Tibial nerve (tissue), 4 donors: ENCODE measurements at places on chromosomes 11 and 22.

DNA sequence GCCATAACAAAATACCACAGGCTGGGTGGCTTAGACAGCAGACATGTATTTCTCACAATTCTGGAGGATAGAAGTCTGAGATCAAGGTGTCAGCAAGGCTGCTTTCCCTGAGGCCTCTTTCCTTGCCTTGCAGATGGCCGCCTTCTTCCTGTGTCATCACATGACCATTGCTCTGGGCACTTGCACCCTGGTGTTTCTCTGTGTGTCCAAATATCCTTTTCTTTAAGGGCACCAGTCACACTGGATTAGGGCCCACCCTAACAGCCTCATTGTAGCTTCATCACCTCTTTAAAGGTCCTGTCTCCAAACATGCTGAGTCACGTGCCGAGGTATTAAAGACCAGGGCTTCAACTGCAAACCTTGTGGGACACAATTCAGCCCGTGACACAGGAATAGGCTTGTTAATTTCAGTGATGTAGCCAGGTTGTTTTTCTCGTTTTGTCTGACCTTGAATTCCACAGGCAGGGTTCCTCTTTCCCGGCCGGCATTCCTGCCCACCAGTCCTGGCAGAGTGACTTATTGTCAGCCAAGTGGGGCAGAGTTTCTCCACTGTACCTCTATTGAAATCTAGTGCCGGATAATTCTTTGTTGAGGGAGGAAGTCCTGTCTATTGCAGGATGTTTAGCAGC lies 100.1 kb downstream of the KCNQ1OT1 start:
- DNase-seq = no peak
- no peaks in the 10 kb centered on the region for H3K4me1 ChIP-seq
- H3K27me3 ChIP-seq = no peaks in the 10 kb centered on the region
- no peaks in the 10 kb centered on the region for H3K36me3 ChIP-seq

- H3K4me1 ChIP-seq = no peaks in the 10 kb centered on the region
- H3K27me3 ChIP-seq = no peaks in the 10 kb centered on the region
- H3K27ac ChIP-seq = no peak overlapping the region
- no peak overlapping the region for H3K4me3 ChIP-seq
- no peak for DNase-seq
- no peaks in the 10 kb centered on the region for H3K36me3 ChIP-seq
Observed at GRCh38 chr11:92236856-92237255, 12.2 kb downstream of the FAT3 start.

DNA sequence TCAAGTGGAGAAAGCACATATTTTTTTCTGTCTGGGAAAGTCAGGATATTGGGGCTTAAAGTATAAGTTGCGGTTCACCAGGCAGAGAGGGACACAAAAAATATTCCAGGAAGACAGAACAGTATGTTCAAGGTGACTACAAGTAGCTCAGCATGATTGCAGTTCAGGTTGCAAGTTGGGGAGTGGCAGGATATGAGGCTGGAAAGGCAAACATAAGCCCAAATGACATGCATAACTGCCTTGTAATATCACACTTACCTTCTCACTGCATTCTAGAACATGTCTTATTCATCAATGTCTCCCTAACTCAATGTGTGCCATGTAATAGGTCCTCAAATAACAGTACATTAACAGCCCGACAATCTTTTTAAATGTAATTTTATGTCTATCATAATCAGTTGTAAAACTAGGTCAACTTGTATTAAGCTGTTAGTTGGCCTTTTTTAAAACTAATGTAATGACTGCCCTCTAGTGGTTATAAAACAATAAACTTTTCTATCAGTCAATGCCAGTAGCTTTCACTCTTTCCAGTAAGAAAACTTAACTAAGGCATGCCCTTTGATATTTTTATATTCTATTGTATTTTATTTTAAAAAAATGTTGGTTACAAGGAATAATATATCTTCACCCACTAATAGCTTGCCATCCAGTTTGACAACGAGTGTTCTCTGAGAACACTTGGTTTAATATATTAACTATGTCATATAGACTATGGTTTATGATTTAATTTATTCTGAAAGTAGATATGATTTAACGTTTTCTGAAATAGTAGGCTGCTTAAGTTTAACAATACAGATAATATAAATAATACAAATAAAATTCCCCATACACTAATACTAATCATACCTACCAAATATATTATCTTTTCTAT lies 39.4 kb upstream of the CFAP300 start:
- no peaks in the 10 kb centered on the region for H3K4me1 ChIP-seq
- H3K36me3 ChIP-seq = no peaks in the 10 kb centered on the region
- no peak for DNase-seq
- H3K27ac ChIP-seq = no peak overlapping the region
- no peak overlapping the region for H3K4me3 ChIP-seq

GRCh38 chr11:8320076-8320475 lies 56.4 kb upstream of the LMO1 start:
- H3K27ac ChIP-seq = no peak overlapping the region
- no peaks in the 10 kb centered on the region for H3K27me3 ChIP-seq
- no peak for DNase-seq
- H3K4me3 ChIP-seq = no peak overlapping the region
- no peaks in the 10 kb centered on the region for H3K36me3 ChIP-seq

DNA sequence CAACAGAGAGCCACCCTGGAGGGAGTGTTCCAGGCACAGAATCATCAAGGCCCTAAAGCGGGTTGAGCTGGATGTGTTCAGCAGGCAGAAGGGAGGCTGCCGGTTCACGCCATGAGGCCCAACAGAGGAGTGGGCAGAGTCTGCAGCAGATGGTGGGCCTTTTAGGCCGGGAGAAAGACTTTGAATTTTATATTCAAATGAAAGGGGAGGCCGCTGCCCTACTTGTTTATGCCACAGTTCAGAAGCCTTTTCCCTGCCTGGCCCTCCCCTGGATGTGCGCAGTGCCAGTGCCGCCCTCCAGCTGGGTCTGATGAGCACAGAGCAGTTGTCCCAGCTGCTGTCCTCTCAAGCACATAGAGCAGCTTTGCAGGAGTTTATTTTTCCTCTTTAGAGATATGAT lies 46.9 kb upstream of the TTC12 start:
- no peak overlapping the region for H3K27ac ChIP-seq
- no peaks in the 10 kb centered on the region for H3K36me3 ChIP-seq

- no peaks in the 10 kb centered on the region for H3K36me3 ChIP-seq
- no peak overlapping the region for H3K27ac ChIP-seq
- H3K27me3 ChIP-seq = no peaks in the 10 kb centered on the region
- DNase-seq = no peak
- no peaks in the 10 kb centered on the region for H3K4me1 ChIP-seq
Observed at GRCh38 chr11:28963187-28963586, 855.0 kb downstream of the METTL15 start.

DNA sequence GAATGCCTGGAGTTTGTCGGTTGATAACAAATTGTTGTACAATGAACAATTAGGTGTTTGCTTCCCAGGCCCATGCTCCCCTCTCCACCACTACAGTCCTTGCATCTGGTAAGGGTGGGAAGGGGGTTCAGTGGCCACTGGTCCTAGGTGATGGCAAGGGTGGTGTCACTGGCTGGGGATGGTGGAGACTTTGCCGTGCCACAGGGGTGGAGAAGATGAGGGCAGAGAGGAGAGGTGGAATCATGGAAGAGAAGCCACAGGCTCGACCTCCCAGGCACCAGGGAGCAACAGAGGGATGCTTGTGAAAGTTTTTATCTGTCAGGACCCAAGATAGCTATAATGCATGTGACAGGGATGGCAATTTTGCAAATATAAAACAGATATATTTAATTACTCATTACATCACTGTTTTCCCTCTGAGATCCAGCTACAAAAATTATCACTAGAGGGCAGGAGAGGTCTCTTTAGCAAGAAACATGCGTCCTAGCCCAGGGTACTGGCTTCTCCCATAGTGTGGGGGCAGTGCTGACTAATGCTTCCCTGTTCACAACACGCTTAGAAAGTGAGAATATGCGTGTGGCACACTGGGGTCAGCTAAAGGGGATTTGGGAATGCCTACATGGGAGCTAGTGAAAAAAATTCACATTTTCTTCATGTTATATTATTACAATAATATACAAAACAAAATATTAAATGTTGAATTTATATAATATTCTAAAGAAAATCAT lies 49.0 kb upstream of the AMPD3 start:
- no peaks in the 10 kb centered on the region for H3K27me3 ChIP-seq
- H3K27ac ChIP-seq = no peak overlapping the region
- peak; percentile 77 for DNase-seq
- H3K4me1 ChIP-seq = no peaks in the 10 kb centered on the region
- no peak overlapping the region for H3K4me3 ChIP-seq

- peak overlapping the region; percentile 43 for H3K27ac ChIP-seq
- peaks cover 49% of the 10 kb centered on the region for H3K4me1 ChIP-seq
- H3K36me3 ChIP-seq = no peaks in the 10 kb centered on the region
- H3K27me3 ChIP-seq = no peaks in the 10 kb centered on the region
- no peak overlapping the region for H3K4me3 ChIP-seq
- peak; percentile 95 for DNase-seq
Observed at GRCh38 chr11:61947486-61948210, 2.5 kb upstream of the BEST1 start.

- DNase-seq = peak; percentile 73
- no peaks in the 10 kb centered on the region for H3K27me3 ChIP-seq
- no peak overlapping the region for H3K4me3 ChIP-seq
Observed at GRCh38 chr11:75384438-75385080, 14.8 kb upstream of the RPS3 start.
